ENCODE measurements at places on chromosomes 5 and 9.

- no peak for DNase-seq
Observed at GRCh38 chr5:37886242-37886905, 46.5 kb upstream of the GDNF start.

DNA sequence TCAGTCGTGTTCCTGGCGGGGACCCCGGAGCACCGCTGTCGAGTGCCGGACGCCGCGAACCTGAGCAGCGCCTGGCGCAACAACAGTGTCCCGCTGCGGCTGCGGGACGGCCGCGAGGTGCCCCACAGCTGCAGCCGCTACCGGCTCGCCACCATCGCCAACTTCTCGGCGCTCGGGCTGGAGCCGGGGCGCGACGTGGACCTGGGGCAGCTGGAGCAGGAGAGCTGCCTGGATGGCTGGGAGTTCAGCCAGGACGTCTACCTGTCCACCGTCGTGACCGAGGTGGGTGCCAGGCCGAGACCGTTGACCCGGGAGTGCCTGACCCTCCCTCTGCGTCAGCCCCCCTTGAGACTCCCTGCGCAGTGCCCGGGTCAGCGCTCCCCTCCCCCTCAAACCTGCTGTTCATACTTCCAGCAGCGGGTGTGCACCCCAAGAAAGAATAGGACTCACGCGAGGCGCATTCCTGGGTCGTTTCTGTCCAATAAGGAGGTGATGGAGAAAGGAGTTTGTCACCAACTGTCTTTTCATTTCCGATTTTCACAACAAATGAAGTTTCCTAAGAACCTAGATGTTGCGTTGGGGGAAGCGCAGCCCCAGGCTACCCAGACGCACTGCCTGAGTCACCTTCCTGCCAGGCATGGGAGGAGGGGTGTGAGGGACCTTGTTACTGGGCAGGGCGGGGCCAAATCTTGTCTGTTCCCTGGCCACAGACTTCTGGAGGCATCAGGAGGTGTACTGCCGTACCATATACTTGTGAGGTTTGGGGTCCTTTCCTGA lies 722 bp downstream of the SLC22A4 start:
- DNase-seq: no peak

- no peak for DNase-seq
Observed at GRCh38 chr5:43592363-43592762, 10.6 kb upstream of the NNT start.

GRCh38 chr9:35852876-35853865 lies 17.0 kb downstream of the OR13J1 start:
- no peak for DNase-seq

GRCh38 chr5:169213479-169213878 lies 87.5 kb downstream of the SLIT3 start:
- no peak for DNase-seq

DNA sequence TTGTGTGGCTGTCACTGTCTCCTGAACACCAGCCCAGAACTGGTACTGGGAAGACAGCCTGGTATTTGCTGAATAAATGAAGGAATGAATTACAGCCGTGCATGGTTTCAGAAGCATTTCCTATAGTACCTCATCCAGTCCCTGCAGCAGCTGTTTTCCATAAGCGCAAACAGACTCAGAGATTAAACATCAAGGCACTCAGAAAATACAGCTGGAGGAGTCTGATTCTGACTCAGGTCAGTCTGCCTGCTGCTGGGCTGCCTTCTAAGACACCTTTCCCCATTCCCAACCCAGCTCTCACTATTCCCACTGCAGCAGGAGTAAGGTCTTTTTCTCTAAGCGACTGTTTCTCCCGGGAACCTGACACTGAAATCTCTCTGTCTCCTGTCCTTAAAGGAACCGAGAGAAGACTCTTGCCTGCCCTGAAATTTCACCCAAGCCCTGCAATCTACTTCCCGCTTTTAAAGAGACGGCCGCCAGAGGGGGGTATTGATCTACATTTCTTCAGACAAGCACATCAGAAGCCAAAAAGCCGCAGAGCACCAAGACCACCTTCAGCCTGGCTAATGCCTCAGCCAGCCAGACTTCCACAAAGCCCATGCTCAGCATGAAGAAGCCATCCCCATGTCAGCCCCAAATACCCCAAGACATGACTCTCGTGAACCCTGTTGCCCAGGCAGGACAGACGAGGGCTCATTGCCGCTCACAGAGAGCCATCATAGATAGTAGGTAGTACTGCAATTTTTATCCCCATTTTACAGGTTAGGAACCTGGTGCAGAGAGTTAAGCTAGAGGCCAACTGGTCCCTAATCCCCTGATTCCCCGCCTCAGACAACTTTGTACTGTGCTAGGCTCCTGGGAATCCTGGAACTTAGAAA lies 5.4 kb upstream of the FOXI1 start:
- DNase-seq: peak; percentile 28

GRCh38 chr9:116605060-116605459 lies 82.0 kb upstream of the TRIM32 start:
- DNase-seq: no peak

DNA sequence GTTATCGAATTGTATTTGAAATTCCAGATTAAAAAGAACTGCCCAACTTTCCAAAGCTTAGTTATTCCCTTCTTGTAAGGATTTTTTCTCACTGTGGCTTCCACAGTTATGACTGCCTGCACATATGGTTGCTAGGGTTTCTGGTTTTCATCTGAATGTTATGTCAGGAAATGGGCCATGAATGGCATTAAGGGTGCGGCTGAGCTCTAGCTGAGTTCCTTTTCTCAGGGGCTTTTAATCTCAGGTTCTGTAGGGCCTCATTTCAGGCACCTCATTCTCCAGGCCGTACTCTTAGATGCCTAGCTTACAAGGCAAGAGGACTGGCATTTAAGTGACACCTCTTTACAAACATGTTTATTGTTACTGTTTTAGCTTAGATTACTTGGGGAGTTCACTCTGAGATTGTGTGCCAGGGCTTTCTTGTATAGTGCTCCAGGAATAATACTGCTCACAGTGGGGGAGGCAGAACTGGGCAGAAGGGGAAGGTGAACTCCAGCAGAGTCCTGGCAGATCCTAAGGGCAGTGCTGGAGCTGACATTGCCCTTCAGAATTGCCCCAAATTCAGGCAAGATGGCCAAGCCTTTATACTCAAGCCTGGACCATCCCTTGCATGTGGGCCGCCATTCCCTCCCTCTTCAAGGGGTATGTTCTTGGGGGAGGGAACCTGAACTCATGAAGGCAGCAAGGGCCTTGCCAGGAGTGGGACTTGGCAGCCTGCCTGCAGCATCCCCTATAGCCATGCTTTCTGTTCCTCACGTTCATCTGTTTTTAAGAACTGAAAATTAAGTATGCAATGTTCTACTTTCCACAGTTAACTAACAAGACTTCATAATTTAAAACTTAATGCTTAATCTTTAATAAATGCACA lies 111.5 kb downstream of the KDM4C start:
- DNase-seq: no peak

DNA sequence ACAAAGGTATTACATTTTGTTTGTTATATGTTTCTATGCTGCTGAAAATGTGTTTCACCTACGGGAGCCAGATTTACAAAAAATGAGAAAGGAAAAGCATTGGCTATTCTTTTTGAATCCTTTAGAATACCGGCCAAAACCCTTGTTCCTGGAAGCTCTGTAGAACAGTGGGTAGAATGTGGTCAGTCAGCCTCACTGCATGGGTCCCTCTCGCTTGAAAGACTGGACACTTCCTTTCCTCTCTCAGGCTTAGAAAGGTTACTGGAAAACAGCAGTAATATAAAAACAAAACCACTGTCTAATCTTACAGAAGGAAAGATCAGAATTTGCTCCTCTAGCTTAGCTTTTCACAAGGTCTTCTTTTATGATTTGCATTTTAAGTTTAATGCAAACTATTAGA lies 45.1 kb downstream of the OSTF1 start:
- DNase-seq: no peak

- no peak for DNase-seq
Observed at GRCh38 chr5:28313953-28314352, 1275.6 kb upstream of the CDH9 start.

- DNase-seq: no peak
Observed at GRCh38 chr5:43225649-43226245, 33.7 kb downstream of the NIM1K start.

DNA sequence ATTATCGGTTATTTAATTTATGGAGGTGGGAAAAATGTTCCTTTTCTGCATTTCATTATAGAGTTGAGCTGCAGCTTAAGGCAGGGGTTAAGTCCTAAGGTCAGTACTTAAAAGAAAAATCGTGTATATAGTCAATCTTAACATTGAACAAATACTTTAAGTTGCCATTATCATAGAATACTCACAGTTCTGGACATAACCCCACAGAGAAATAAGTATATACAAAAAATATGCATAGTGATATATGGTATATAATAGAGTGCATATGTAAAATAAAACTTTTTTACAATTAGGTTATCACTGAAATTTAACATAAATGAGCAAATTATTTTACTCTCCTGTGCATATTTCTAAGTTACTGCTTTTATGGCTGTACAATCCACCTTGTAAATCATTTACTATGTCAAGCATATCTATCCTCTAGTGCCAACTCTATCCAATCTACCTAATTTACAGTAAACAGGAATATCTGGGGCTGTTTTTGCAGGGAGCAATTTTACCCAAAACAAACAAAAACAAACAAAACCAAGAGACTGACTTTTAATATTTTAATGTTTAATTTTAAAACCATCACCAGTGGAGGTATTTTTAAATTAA lies 28.8 kb downstream of the TTC39B start:
- no peak for DNase-seq

- no peak for DNase-seq
Observed at GRCh38 chr5:65822710-65823109, 100.7 kb downstream of the NLN start.

DNA sequence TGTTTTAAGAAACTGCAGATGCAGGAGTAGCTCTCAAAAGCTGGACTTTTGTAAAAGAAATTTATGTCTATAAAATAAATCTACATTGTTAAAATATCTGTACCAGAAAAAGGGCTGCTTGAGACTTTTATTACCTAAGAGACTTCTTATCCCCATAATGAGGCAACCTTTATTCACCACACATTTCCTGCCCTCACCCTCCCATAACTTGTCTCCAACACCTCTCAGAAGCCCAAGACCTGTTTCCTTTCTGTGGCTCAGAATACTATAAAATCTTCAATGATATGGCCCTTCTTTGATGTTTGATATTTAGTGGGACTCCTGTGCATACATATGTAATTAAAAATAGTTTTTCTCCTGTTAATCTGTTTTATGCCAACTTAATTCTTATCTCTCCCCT lies 141.5 kb upstream of the FER start:
- no peak for DNase-seq

GRCh38 chr5:10637944-10638343 lies 74.1 kb downstream of the ANKRD33B start:
- DNase-seq: no peak

DNA sequence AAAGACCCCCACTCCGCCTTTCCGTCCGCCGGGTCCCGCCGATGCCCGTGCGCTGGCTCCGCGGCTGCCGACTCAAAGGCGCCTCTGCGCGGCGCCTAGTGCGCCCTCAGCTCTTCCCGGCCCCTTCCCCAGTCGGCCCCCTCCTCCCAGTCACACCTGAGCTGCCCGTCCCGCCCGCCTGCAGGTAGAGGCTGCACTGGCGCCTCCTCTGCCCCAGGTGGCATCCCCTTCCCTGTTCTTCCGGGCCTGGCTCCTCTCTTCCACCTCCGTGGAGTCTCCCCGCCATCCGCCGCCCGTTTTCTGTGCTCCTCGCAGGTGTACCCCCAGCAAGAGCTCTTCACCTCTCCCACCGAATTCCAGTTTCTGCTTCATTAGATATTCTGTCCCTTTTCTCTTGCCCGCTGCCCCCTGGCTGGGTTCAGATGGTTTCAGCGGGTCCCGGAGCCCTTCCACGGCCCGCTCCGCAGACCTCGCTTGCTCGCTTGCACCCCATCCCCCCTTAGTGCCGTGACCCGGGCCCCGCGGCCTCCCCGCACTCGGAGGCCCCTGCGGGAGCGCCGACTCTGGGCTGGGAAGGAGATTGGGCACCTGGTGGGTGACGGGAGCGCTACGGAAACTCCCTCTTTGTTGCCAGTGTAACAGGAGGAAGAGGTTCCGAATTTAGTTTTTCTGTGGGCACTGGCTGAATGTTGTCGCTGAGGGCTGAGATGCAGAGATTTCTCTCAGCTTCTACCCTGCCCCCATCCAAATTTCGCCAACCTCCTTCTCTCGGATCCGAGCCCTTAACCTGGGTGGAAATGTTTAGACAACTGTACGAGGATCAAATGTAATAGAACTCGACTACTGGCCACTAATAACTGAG lies 809 bp downstream of the SLC44A1 start:
- DNase-seq: peak; percentile 64

- no peak for DNase-seq
Observed at GRCh38 chr5:80704221-80704620, 49.4 kb upstream of the DHFR start.

DNA sequence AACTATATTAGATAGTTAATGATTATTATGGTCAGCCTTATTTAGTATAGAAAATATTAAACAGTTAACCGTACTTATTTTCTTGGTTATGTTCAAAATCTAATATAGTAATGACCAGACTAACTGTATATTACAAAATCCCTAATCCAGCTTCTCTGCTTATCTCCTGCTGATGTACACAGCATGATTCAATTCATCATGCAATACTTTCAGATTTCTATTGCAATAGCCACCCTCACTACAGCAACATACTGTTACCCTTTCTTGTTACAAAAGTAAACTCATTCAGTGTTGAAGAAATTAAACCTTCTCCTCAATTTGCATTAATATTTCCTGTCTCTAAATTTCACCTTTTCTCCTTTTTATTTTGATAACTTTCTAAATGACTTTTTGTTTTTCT lies 1375.0 kb upstream of the NUDT12 start:
- DNase-seq: no peak

DNA sequence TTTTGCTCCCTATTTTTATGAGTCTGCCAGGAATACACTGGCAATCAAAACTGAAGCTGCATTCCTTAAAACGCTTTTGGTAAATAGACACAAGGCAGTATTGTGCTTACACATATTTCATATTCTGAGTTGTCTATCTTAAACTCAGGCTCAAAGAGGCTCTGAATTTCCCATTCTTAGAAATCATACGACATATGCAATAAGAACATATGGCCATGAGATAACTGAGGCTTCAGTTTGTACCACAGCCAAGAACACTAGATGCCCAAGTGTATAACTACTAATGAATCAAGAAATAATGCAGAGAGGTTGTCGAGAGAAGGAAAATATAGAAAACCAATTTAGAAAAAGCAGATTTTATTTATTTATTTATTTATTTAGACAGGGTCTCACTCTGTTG lies 357.4 kb downstream of the NDUFS4 start:
- no peak for DNase-seq

- peak; percentile 31 for DNase-seq
Observed at GRCh38 chr5:116553366-116553765, 21.3 kb downstream of the SEMA6A start.

DNA sequence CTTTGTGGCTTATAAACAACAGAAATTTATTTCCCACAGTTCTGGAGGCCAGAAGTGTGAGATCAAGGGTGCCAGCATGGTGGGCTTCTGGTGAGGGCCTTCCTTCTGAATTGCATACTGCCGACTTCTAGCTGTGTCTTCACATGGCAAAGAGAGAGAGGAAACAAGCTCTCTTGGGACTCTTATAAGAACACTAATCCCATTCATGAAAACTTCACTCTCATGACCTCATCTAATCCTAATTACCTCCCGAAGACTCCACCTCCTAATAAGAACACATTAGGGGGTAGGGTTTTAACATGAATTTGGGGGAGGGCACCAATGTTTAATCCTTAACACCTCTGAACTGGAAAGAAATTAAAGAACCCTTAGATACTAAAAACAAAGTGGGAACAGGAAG lies 75.9 kb upstream of the MINAR2 start:
- no peak for DNase-seq

- no peak for DNase-seq
Observed at GRCh38 chr5:98635656-98636055, 137.8 kb upstream of the RGMB start.

GRCh38 chr9:108662091-108662875 lies 193.5 kb downstream of the ACTL7B start:
- DNase-seq: no peak

- no peak for DNase-seq
Observed at GRCh38 chr5:9198394-9198793, 347.5 kb downstream of the SEMA5A start.
